ENCODE measurements at places on chromosomes 7 and 10.
A peak's percentile ranks its signal among the peaks of the same experiment; 100 is the strongest.

- ATAC-seq: no peak
These were observed 1.5 kb downstream of the KCND2 start for GRCh38 chr7:120274482-120274881.

DNA sequence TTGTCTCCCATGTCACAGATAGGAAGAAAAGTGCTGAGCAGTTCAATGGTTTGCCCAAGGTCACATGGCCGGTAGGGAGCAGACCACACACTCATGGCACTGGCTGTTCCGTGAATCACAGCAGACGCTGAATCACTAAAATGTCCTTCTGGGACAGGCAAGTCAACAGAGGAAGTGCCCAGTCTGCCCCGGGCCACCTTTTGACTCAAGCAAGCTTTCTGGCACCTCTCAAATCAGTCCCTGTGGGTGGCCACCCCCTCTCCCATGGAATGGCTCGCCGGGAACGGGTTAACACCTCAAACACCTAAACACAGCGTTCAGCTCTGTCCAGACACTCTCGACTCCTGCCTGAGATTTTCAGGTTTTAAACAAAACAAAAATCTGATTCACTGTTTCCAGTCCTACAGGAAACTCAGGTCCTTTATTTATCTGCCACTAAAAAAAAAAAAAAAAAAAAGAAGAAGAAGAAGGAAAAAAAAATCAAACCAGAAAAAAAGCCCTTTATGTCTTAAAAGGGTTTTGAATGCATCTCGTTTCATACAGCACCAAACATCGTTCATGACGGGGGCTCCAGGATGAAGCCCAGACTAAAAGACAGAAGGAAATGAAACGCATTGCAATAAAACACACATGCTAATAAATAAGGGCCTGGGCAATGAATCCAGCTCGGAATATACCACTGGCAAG, 15.5 kb downstream of the CARD11 start:
- peak; percentile 78 for ATAC-seq

DNA sequence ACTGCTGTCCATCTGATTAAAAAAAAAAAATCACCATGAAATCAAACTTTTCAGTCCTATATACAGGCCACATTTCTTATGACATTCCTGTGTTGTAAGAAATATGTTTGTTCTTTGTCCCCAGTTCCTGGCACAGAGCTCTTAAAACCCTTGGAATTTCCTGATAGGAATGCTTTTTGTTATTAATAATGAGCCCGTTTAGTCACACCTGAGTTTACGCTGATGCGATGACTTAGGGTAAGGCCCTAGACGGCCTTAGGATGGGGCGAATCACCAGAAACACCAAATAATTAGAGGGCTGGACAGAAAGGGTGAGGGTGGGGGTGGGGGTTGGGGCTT, 17.5 kb downstream of the TSPAN15 start:
- no peak for ATAC-seq

DNA sequence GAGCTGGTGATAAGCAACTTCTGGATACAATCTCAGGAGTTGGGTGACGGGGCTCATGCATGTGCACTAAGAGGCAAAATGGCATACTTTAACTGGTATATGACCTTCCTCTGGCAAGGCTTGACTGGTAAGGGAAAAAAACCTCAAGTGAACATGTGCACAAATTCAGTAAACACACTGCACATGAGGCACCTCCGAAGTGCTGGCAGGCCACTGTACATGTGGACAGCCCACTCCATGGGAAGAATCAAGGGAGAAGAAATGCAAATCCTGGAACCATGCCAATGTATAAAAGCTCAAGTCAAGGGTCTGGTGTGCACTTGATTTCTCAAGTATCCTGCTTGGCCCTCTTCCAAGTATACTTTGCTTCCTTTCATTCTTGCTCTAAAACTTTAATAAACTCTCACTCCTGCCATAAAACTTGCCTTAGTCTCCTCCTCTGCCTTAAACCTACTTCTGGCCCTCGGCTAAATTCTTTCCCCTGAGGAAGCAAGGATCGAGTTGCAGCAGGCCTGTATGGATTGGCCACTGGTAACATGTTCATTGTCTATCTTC, 167.2 kb downstream of the RAMP3 start:
- ATAC-seq: no peak

DNA sequence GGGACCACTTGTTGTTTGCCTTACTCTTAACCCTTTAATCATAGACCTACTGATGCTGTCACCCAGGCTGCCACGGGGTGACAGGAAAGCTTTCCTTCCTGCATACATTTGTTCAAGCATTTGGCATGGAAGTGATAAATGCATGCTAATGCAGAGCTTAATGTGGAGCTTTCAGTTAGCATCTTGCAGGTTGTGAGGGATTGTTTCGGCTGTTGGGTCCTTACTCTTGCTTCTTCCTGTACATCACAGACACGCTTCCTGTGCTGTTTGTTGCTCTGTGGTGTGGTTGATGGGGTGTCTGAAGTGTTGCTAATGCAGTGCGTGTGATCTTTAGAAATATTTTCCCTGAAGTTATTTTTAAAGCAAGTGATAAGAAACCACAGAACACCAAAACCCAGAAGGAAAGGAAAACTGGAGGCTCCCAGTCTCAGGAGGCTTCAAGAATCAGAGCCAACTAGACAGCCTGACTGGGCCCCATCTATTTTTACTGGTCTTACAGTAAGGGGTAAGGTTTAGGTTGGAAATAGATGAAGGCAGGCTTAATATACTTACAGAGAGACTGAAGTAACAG, 143.1 kb downstream of the CHN2 start:
- no peak for ATAC-seq

- ATAC-seq: no peak
These were observed 147.3 kb upstream of the CDCA7L start for GRCh38 chr7:22093001-22093400.

GRCh38 chr10:57946833-57947232, 320.9 kb downstream of the IPMK start:
- ATAC-seq: no peak

- ATAC-seq: peak; percentile 27
These were observed 35.0 kb downstream of the DNAJC12 start for GRCh38 chr10:67802767-67803538.

- ATAC-seq: no peak
These were observed 9.9 kb downstream of the CNNM1 start for GRCh38 chr10:99339077-99339476.

DNA sequence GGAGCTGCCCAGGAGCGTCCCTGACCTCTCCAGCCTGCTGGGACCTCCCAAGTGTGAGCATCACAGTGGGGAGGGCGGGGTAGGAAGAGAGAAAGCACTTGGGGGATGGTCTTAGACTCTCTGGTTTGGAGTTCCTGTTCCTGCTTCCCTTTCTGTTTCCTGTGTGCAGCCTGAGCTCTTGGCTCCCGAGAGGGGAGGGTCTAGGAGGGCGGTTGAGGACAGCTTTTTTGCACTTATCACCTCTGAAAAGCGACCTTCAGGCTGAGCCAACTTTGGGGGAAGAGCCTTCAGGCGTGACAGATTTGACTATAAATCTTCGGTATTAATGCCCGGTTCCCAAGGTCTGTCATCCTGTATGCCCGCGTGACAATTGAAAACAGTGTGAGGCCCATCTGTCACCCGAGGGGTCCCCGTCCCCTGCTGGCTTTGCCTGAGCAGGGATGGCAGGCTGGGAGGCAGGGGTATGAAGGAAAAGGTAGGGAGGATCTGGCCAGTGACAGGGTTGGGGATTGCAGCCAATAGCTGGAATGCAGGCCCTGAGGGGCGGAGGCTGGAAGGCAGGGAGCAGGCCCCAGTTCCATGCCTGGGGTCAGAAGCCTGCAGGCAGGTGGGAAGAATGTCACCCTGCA, 78.6 kb downstream of the CDH23 start:
- no peak for ATAC-seq

DNA sequence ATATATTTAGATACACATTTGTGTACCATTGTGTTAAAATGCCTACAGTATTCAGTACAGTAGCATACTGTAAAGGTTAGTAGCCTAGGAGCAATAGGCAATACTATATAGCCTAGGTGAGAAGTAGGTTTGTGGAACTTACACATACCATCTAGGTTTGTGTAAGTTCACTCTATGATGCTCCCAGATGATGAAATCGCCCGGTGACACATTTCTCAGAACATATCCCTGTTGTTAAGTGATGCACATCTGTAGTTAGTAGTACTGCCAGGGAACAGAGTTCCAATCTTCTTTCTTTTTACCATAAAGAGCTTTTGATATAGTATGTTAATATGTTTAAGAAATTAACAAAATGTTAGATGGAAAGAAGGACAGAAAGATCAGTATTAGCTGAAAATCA, 138.2 kb downstream of the SNX13 start:
- ATAC-seq: no peak

Data from activated CD4-positive, CD25-positive, alpha-beta regulatory T cell treated with anti-CD3 and anti-CD28 coated beads, Interleukin-2, amount 50 U/mL, for 24 hours (primary cell).